Activated T-cell treated with anti-CD3 and anti-CD28 coated beads for 48 hours (primary cell): ENCODE measurements at places on chromosomes 2 and 18.

DNA sequence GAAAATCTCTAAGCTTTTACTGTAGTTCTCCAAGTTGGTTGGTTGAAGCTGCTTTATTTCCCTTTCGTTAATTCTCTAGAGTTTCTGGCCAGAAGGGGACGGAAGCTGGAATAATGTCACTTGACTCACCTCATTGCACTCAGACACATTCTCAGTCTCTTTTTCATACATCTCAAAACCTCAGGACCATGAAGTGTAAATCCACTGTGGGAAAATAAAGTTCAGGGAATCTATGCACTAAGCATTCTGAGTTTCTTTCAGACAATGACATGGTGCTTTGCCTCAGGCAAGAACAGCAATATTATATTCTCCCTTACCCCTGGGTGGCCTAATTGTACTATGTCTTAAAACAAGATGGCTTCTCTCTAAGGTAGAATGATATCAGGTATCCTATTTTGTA is 167.8 kb downstream of the PRPF40A start:
- no peak for DNase-seq

GRCh38 chr2:99380376-99381010 is 43.3 kb downstream of the EIF5B start:
- DNase-seq, result no peak

- DNase-seq, result no peak
These were observed 152.6 kb downstream of the LDLRAD4 start for GRCh38 chr18:13370995-13371625.

DNA sequence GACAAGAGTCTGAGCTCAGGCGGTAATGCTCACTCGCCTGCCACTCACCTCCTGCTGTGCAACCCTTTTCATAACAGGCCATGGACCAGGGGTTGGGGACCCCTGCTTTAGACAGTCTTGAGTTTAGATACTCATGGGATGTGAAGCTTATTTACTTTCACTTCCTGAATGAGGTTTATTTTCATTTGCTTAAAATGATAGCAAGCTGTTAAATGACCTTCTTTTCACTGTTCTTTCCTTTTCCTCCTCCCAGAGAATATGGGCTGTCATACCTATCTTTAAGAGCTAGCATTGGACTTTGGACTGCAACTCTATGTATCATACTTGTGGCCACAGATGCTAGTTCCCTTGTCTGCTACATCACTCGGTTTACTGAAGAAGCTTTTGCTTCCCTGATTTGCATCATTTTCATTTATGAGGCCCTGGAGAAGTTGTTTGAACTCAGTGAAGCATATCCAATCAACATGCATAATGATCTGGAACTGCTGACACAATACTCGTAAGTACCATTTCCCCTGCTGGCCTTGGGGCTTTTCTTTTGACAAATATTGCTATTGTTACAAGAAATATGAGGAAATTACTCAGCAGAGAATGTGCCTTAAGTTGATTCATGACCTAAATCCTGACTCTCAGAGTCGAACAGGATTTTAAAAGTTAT is 168.5 kb downstream of the DPP4 start:
- DNase-seq, result no peak

DNA sequence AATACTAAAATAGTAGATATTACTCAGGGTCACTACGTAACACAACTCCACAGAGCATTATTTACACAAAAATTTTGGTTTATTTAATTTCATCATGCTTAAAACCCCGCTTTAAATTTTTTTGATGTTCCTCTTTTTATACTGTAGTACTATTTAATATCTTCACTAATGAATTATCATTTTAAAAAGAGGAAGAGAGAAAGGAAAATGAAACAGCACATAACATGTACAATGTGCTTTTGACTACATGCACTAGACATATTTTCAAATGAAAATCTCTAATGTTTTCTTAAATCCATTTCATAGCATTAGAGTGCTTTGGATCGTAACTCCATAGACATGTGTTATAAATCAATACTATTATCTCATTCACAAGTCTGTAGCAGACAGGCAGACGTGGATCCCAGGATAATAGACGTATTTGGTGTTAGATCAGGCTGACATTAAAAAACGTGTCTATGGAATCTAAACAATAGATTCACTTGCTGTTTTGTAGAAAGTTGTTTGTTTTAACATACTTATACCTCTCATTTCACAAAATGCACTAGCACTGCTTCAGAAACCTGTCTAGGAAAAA is 897.0 kb downstream of the CPS1 start:
- DNase-seq, result no peak

GRCh38 chr2:74947703-74948102 is 10.7 kb upstream of the POLE4 start:
- no peak for DNase-seq

DNA sequence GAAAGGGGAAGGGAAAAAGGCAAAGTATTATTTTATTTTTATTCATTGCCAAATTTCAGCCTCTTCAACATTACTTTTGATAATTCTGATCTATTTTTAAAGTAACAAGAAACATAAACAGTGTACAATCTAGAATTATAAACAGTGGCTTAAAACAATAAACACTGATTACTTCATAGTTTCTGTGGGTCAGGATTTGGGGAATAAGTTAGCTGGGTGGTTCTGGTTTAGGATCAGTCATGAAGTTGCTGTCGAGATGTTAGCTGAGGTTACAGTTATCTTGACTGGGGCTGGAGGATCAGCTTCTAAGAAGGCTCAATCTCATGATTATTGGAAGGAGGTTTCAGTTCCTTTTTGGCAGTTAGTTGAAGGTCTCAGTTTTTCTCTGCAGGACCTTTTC is 109.2 kb downstream of the SCN2A start:
- no peak for DNase-seq

DNA sequence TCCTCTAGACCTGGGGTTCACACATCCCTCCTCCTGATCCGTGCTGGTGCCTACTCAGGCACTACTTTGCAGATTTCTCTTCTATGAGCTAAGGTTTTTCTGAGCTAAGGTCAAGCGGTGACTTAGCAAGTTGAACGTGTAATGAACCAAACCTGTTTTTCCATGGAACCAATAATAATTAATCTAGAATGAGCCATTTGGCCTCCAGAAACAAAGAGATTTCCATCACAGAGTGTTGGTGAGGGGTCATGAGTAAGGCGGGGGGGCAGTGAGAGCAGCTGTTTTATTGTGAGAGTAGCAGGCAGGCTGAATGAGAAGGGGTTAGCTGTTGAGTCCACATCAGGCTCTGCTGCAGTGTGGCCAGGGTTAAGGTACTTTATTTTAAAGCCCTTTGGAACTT is 112.0 kb upstream of the FOSL2 start:
- no peak for DNase-seq

GRCh38 chr2:150126143-150126740 is 361.2 kb downstream of the RND3 start:
- DNase-seq, result no peak

- DNase-seq, result no peak
These were observed 39.0 kb upstream of the MAL start for GRCh38 chr2:94986392-94986963.

- DNase-seq, result no peak
These were observed 61.2 kb upstream of the SLC39A10 start for GRCh38 chr2:195595825-195596224.

DNA sequence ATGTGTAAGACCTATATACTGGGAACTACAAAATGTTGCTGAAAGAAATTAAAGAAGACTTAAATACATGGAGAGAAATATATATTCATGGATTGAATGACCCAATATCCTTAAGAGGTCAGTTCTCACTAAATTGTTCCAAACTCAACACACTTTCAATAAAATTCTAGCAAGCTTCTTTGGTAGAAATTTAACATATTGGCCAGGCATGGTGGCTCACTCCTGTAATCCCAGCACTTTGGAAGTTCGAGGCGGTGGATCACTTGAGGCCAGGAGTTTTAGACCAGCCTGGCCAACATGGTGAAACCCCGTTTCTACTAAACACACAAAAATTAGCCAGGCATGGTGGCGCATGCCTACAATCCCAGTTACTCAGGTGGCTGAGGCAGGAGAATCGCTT is 33.6 kb upstream of the MYCN start:
- DNase-seq, result no peak

DNA sequence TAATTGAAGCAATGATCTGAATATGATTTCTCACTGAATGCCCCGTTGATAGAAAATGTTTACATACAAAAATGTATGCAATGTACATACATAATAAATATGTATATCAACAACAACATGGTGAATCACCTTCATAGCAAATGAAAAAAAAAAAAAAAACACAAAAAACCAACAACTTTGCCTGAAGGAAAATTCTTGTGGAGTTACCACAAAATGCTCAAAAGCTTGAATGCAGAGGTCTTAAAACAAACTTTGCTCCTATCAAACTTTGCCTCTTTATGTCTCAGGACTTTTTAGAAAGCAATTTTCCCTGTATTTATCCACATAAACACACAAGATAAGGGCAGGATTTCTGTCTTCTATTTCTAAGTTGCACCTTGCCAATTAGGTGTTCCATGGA is 92.9 kb upstream of the SIX2 start:
- no peak for DNase-seq

GRCh38 chr2:205754924-205755321 is 72.6 kb downstream of the NRP2 start:
- no peak for DNase-seq

- no peak for DNase-seq
These were observed 89.9 kb upstream of the RANBP2 start for GRCh38 chr2:108629417-108629816.

DNA sequence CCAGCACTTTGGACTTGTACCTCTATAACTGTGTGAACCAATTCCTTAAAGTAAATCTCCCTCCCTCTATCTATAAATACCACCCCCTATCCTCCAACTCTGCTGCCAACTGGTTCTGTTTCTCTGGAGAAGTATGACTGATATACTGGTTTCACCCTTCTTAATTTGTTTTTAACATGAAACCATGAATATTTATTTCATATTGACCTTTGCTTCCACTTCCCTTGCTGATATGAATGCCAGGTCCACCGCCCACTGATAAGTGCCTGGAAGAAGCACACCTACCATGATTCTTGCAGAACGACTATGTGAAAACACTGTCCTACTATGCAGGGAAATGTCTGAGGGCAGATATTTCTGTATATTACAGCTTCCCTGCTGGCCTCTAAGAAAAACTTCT is 131.6 kb downstream of the GAREM1 start:
- DNase-seq, result no peak

- no peak for DNase-seq
These were observed 125.2 kb downstream of the RTP5 start for GRCh38 chr2:241994556-241995213.

DNA sequence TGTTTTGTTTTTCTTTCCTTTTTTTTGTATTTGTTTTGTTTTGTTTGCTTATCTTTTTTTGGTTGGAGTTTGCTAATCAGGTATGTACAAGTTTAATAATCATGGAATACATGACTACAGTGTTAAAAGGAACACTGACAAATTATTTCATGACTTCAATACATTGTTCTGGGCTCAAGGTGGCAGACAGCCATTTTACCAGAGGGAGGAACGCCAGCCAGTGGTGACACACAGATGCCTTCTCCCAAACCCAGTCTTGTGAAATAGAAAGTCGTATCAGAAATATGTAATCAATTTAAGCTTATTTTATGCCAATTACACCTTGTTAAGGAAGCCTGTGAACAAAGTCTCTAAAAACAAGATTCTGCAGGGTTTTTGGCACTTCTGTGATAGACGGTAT is 264.0 kb upstream of the EPHA4 start:
- no peak for DNase-seq

DNA sequence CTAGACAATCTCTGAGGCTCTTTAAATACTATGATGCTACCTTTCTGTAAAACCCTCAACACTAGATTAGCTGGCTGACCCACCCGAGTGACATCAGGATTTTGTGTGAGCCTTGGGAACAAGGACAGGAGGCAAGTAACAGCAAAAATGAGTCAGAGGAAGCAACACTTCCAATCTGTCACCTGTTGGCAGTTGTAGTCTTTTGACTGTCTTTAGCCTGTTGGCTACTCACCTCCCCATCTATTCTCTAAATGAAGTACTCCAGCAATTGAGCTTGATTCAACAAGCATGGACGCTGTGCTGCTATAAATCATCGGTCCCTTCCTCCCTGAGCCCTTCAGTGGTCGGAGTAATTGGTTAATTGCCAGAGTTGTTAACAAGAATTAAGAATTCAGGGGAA is 898.7 kb downstream of the BCL11A start:
- DNase-seq, result no peak

- DNase-seq, result no peak
These were observed 18.6 kb downstream of the NRXN1 start for GRCh38 chr2:51013079-51013932.

- DNase-seq, result no peak
These were observed 80.7 kb downstream of the CTIF start for GRCh38 chr18:48619501-48619900.

DNA sequence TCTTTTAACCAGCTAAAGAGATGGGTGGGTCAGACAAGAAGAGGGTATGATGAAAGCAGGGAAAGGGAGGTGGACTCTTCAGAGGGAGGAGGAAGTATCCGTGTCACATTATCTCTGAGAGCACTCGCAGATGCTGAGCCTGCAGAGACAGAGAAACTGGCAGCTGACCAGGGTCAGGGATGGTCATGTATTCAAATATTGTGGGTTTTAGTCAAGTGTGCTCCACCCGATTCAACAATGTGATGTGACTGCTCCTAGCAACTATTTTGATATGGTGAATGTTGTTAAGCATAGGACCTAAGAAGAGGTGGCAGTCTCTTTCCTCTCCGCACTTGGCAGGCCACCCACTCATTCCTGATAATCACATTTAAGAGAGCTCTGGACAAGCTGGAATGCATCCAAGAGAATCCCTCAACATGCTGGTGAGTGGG is 1.3 kb upstream of the CLIP4 start:
- no peak for DNase-seq

- peak; percentile 77 for DNase-seq
These were observed at the start of the genes ATG4B and THAP4 for GRCh38 chr2:241637018-241637794. ATG4B (plus strand) TSS chr2:241637693; CDS start chr2:241637715, 22 bp downstream. THAP4 (minus strand) TSS chr2:241637158; CDS start chr2:241637017, 141 bp downstream.

- no peak for DNase-seq
These were observed 1279.4 kb downstream of the LRP1B start for GRCh38 chr2:140851258-140851981.

GRCh38 chr2:218517434-218518206 is 50.5 kb downstream of the USP37 start:
- no peak for DNase-seq

GRCh38 chr2:20169796-20170703 is 54.9 kb downstream of the SDC1 start:
- no peak for DNase-seq

DNA sequence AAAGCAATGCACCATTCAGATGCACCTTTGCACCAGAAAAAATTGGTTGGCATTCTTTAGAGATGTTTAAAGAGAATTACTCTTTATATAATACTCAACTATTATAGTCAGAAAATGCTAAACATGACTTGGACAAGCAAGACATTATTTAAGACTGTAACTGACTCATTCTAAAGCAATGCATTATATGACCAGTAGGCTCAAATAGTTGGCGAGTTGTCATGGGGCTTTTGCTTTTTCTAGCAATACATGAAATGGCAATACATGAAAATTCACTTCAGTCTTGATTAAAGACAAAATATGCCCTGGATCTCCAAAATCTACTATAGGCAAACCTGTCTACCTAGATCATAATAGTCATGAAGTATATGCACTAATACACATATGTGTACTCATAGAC is 216.9 kb upstream of the VWC2L start:
- no peak for DNase-seq

GRCh38 chr2:171652416-171652785 is 34.9 kb upstream of the DYNC1I2 start:
- DNase-seq, result no peak
